ENCODE measurements at places on chromosomes 2 and 18.
A peak's percentile ranks its signal among the peaks of the same experiment; 100 is the strongest.

- H3K4me1 ChIP-seq, result peaks cover 3% of the 10 kb centered on the region
- H3K4me3 ChIP-seq, result no peak overlapping the region
- no peaks in the 10 kb centered on the region for H3K36me3 ChIP-seq
- peaks cover 11% of the 10 kb centered on the region for H3K27me3 ChIP-seq
- DNase-seq, result no peak
Observed at GRCh38 chr18:54783139-54783538, 45.1 kb upstream of the RAB27B start.

DNA sequence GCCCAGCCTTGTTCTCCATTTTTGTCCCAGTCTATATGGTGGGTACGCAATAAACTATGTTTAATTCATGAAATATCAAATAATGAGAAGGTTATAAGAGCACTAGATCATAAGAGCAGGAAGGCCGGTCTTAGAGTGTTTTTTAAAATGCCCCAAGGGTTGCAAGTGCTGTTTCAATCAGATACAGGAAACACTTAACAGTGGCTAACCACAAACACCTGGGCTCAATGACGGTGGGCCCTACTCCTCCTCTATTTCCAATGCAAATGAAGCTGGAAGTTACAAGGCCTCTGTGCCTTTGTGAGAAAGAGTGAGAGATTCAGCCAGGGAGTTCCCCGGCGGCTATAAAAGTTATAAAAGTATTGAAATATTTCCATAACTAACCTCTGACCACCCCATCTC lies 18.9 kb upstream of the WDR33 start:
- H3K4me1 ChIP-seq, result peaks cover 23% of the 10 kb centered on the region
- H3K27ac ChIP-seq, result peak overlapping the region; percentile 83
- H3K4me3 ChIP-seq, result peak overlapping the region; percentile 52
- DNase-seq, result peak; percentile 73
- no peaks in the 10 kb centered on the region for H3K27me3 ChIP-seq
- peaks cover 17% of the 10 kb centered on the region for H3K36me3 ChIP-seq

DNA sequence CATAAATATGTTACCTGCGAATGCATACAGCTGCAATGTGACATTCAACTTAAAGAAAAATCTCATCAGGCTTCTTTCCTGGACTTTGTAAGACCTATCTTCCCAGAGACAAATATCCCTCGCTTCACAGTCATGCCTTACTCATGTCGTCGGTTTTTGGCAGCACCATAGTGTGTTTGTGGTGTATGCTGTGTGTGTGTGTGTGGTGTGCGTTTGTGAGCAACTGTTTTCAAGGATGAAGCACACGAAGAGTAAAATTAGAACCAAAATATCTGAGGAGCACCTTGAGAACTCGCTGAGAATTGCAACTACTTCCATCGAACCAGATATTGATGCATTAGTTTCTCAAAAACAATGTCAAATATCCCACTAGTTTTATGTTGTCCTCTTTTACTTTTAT lies 56.9 kb downstream of the ASB1 start:
- H3K4me1 ChIP-seq, result no peaks in the 10 kb centered on the region
- no peak for DNase-seq
- H3K27ac ChIP-seq, result no peak overlapping the region
- H3K4me3 ChIP-seq, result no peak overlapping the region

GRCh38 chr2:144320491-144320890 lies 199.4 kb downstream of the ZEB2 start:
- peak overlapping the region; percentile 22 for H3K27ac ChIP-seq
- DNase-seq, result peak; percentile 36
- peak overlapping the region; percentile 69 for H3K4me3 ChIP-seq
- peaks cover 48% of the 10 kb centered on the region for H3K4me1 ChIP-seq

GRCh38 chr2:239114616-239115265 lies 266.9 kb downstream of the TWIST2 start:
- no peak overlapping the region for H3K27ac ChIP-seq
- no peaks in the 10 kb centered on the region for H3K27me3 ChIP-seq
- H3K36me3 ChIP-seq, result peaks cover 12% of the 10 kb centered on the region
- peaks cover 7% of the 10 kb centered on the region for H3K4me1 ChIP-seq

DNA sequence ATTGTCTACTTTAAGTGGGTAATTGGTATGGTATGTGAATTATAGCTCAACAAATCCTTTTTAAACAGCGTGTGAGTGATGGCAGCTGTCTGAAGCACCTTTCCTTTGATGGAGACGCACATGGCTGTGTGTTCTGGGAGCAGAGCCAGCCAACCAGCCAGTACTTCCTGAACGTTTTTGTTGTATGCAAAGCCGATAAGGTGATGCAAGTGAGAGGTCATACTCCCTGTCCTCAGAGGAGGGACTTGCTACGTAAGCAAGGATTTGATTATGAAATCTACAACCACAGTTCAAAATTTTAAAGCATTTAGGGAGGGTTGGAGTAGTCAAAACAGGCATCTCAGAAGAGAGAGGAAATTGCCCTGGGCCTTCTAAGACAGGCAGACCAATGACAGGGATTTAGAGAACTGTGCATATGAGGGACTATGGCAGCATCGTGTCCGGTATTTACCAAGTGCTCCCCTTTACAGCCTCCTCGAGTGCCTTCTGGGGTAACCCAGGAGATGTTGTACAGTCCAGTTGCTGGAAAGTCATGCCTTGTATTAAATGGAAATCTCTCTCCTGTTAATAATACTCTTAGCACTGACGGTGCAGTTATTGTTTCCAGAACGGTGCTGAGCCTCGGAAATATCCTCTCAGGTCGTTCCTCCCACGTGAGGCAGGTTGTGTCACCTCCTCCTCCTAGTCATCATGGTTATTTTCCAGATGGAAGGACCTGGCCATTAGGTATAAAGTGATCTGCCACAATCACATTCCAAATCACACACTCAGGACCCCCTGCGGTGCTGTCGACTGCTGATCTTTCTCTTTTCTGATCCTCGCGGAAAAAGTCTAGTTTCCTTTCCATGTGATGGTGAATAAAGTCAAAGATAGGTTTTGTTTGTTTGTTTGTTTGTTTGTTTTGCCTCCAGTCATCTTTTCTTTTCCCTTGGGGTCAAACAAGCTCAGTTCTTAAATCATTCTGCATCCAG lies 28.4 kb downstream of the ARHGEF4 start:
- H3K27me3 ChIP-seq, result no peaks in the 10 kb centered on the region
- no peak overlapping the region for H3K4me3 ChIP-seq
- no peaks in the 10 kb centered on the region for H3K36me3 ChIP-seq
- no peaks in the 10 kb centered on the region for H3K4me1 ChIP-seq

GRCh38 chr18:11688972-11689668 lies at the start of gene GNAL:
Gene GNAL (plus strand): TSS chr18:11689264. CDS start chr18:11689564, 300 bp downstream.
- H3K27me3 ChIP-seq, result peaks cover 51% of the 10 kb centered on the region
- peak within 1 kb of the TSS; percentile 64 for H3K4me3 ChIP-seq
- no peak within 1 kb of the TSS for H3K27ac ChIP-seq
- DNase-seq, result peak; percentile 53
- H3K36me3 ChIP-seq, result no peaks in the 10 kb centered on the region

DNA sequence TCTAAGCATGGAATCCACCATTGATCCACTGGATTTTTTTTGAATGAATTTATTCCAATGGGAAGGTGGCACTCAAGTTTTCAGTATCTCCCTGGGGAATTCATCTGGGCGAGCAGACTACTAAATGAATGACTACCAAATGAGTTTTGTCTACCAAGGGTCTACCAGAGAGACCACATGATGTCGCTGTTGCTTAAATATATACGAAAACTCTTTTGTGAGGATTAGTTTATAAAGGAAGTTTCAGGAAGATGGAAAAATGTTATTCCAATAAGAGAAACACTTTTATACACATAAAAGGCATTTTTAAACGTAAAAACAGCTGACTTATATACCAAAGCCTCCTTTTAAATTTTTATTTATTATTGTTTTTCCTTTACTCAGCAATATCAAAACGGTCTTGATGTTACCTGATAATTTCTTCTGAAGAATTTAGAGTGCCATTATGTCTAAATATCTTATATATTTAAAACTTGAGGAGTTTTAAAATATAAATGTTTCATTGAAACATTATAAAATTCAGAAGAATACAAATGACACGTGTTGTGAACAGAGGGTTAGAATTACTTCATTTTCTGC lies 139.7 kb downstream of the HRH4 start:
- H3K4me1 ChIP-seq, result no peaks in the 10 kb centered on the region
- DNase-seq, result no peak
- no peak overlapping the region for H3K27ac ChIP-seq
- H3K36me3 ChIP-seq, result no peaks in the 10 kb centered on the region
- H3K4me3 ChIP-seq, result no peak overlapping the region

DNA sequence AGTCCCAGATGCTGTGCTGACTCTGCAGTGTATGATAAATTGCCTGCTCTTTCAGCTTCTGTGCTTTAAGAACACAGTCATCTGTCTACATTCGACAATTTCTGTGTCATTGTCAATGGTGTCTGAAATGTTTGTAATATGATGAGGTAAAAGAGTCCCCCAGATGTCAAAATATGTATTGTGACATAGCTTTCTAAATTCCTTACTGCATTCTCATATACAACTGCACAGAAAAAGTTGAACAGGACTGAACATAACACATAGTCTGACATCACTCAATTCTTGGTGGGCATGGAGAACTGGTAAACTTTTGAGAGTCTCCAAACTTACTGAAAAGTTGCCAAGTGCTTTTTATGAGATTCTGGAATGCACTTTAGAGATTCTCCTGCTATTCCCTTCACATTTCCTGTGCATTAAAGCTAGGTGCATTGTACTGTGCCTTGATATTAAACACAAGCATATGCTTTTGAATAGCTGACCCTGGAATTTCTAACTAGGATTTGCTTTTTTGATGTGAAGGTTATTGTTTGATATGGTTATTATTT lies 48.1 kb upstream of the ARHGAP28 start:
- H3K4me3 ChIP-seq, result no peak overlapping the region
- H3K27me3 ChIP-seq, result no peaks in the 10 kb centered on the region
- H3K36me3 ChIP-seq, result no peaks in the 10 kb centered on the region

- H3K4me3 ChIP-seq, result no peak overlapping the region
- no peaks in the 10 kb centered on the region for H3K4me1 ChIP-seq
- H3K27ac ChIP-seq, result no peak overlapping the region
Observed at GRCh38 chr2:116952254-116952653, 862.2 kb upstream of the DDX18 start.

DNA sequence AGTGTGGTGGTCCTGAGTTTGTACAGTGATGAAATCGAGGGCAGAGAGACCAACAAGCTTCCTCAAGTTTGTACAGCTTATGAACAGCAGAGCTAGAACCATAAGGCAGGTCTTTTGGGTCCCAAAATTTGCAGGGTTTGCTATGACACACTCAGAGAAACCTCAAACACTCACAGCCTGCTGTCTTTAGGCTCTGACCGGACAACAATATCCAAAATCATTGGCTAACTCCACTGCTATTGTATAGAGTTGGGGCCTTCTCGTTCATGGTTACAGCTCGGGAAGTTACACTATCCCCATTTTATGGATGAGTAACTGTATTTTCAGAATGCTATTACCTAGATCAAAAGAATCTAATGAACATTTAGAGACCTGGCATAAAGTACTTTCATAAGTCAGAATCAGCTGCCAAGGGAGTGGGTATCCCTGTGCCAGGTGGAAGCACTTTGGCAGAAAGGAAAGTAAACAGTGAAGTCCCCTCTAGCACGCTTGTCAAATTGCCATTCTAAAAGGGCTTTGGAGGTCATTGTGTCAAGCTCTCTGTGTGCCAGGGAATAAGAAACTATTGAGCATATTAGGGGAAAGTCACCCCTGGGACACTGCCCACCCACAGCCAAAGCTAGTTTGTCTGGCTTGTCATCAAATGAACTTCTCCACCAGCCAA lies 331.8 kb downstream of the ALK start:
- no peak for DNase-seq
- H3K27me3 ChIP-seq, result peaks cover 6% of the 10 kb centered on the region
- no peak overlapping the region for H3K27ac ChIP-seq
- H3K36me3 ChIP-seq, result no peaks in the 10 kb centered on the region
- H3K4me1 ChIP-seq, result no peaks in the 10 kb centered on the region

DNA sequence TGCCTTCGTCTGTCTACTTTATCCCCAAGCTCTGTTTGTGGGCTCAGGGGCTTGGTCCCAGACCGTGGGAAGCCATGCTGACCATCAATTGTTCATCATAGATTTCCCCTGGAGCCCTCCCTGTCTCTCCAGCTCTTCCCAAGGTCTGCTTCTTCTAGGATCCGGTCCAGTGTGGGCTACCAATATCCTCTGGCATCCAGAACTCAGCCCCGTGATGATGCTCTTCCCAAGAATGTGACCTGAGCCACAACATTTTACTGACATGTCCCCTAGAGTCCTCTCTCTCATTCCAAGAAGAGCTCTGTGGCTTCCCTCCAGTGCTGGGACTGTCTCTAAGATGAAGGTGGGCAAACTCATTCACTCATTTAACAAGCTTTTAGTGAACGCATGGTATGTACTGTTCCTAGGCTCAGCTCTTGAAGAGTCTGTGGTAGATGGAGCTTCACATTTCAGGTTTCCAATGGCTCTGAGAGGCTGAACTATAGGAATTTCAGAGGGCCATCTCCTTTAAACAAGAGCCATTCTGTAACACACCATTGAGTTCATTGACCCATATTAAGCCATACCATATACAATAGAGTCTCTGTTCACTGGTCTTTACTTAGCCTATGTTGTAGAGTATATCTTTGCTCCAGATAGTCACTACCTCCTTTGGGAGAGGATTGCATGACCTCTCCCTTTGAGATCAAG lies 142.0 kb upstream of the APCDD1 start:
- H3K27ac ChIP-seq, result no peak overlapping the region
- DNase-seq, result no peak
- H3K27me3 ChIP-seq, result no peaks in the 10 kb centered on the region
- H3K36me3 ChIP-seq, result no peaks in the 10 kb centered on the region

DNA sequence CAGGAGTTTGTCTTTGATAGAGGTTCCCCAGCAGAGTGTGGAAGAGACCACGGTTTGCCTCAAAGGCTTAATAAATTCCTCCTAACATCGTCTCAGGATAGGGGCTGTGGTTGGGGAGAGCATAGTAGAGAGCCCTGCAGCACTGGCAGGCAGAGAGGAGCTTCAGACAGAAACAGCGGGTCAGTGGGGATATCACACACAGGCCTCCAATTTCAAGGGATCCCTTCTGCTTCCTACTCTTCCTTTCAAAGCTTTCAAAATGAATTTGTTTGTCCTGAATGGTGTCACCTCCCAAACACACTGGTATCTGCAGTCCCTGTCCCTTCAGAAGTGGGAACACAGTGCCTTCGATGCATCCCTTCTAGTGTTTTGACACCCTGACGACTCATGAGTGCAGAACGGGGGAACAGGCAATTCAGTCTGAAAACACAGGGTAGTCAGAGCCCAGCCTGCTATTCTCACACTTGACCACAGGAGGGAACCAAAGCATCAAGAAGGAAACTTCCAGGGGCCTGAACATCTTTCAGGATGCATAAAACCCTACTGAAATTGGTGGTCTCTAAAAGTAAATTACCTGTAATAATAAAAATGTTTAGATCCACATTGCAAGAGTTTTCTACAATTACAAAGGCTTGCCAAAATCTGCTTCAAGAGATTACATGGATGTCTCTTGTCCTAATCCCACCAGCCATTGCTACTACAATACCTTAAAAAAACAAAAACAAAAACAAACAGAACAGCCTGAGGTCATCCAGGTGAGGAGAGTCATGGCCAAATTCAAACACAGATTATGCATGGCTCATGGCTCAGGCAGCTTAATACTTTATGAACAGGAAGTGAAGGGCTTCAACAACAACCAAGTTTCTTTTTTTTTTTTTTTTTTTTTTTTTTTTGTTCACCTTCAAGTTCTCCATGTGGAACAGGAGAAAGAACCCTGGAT lies 49.8 kb downstream of the SLC14A2 start:
- peaks cover 50% of the 10 kb centered on the region for H3K4me1 ChIP-seq
- peak overlapping the region; percentile 52 for H3K27ac ChIP-seq
- peak overlapping the region; percentile 59 for H3K4me3 ChIP-seq
- H3K27me3 ChIP-seq, result no peaks in the 10 kb centered on the region

- no peaks in the 10 kb centered on the region for H3K27me3 ChIP-seq
- no peak for DNase-seq
- no peak overlapping the region for H3K4me3 ChIP-seq
- no peak overlapping the region for H3K27ac ChIP-seq
Observed at GRCh38 chr18:8303151-8303755, 306.0 kb upstream of the RAB12 start.
